Hypothalamus (tissue), 51 donors: ENCODE measurements at places on chromosomes 11 and 22.

DNA sequence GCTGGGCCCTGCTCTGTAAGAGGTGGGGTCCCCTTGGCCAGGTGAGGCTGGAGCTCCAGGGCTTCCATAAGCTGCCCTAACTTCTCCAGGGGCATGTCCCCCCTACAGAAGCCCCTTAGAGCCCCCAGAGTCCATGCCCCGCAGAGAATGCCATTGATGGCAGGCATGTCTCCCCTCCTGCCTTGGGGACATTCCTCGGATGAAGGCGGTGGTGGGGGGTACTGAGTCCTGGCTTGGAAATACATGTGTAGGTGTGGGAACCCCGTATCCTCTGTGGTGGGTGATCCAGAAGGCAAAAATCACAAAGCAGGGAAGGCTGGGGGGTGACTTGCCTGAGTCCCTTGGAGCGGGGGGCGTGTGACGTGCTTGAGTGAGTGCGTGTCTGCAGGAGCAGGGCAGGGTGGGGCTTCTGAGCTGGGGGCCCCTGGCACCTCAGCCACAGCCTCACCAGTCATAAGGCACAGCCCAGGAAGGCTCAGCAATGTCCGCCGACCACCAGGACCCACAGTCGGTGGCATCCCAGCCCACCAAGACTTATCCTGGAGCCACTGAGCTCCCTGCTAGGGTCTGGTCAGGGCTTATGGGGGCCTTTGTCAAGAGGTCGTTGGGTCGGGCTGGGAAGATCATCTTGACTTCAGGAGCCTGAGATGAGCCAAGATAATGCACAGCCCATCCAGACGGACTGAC lies 69.8 kb upstream of the KCNQ1OT1 start:
- DNase-seq: no peak

DNA sequence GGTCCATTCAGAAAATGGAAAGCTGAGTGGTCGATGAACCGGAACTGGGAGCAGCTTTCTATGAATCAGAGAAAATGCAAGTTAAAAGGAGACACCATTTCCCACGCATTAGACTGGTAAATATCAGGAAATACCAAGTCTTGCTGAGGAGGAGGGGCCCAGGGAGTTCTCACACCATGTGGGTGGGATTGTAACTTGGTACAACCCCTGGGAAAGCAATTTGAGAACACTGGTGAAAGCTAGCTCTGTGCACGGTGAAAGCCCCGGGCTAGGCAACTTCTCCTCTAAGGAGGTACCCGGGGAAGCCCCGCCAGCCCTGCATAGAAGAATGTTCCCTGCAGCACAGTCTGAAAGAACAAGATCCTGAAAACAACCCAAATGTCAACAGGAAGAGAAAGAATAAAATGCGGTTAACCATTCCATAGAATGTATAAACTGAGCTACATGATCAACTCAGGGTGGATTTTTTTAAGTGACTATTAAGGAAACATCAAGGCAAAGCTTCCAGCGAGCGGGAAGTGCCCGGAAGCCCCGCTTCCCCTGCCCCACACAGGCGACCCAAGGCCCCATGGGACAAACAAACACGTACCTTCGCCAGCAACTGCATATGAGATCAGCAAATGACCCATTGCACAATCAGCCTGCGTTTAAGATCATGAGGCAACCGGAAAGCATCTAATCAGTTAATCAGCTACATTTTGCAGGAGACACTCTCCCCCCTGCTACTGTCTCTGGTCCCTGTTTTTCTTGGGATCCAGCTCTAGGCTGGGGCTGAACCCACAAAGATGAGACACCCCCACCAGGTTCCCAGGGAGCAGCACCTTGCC lies 11.3 kb downstream of the SHANK2 start:
- no peak for DNase-seq

GRCh38 chr22:25362215-25362882 lies 142.9 kb downstream of the CRYBB2 start:
- peak; percentile 18 for DNase-seq

DNA sequence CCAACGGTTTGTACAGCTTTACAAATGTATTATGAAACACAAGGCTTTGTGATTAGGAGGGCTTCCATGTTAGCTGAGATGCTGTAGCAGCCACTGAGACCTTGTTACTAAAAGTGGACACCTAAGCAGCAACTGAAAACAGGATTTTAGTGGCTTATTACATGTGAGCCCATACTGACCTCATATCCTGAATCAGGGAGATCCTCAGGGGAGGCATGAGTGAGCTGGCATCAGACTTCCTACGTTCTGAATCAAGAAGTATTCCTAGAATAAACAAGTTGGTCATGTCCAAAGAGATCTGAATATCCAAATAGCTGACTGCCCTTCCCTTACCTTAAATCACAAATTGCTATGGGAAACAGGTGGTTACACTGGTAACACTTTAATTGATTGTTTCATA lies 59.1 kb upstream of the SCUBE2 start:
- DNase-seq: no peak

DNA sequence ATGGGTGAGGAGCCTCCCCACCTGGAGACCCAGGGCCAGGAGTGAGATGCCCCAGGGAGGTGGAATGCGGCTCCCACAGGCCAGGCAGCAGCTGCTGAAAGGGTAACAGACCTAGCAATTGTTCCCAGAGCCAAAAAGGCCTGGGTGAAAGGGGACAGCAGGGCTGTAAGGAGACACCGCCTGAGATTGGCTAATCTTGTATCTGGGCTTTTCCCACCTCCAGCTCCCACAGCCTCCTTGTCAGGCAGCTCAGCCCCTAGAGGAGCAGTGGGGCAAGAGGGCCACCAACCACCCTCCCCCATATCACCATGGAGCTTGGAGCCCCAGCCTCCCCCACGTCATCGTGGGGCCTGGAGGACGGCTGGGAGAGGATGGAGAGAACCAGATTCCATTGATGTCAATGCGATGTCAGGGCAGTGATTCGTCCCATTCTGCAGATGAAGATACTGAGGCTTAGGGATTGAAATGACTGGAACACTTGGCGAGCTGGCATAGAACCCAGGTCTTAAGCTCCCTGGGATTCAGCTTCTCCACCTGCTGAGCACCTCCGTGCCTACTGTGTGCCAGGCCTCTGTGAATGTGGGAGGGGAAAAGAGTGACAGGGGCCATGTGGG lies 2.9 kb upstream of the MGAT3 start:
- no peak for DNase-seq

DNA sequence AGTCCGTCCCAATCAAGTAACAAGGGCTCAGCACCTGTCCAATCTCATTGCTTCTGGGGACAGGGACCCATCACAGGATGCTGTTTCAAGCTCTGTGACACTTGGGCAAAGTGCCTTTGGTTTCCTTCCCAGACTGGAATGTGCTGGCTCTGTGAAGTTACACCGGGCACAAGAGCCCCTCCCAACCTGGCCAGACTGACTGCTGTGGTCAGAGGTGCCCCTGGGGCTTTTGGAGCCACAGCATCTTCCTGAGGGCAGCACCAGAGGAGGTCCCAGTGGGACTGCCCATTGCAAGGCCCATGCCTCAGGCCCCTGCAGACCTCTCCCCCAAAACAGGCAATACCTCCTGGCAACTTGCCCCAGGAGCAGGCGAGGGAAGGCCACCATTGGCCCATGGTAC lies 155.2 kb upstream of the GRK3 start:
- no peak for DNase-seq

DNA sequence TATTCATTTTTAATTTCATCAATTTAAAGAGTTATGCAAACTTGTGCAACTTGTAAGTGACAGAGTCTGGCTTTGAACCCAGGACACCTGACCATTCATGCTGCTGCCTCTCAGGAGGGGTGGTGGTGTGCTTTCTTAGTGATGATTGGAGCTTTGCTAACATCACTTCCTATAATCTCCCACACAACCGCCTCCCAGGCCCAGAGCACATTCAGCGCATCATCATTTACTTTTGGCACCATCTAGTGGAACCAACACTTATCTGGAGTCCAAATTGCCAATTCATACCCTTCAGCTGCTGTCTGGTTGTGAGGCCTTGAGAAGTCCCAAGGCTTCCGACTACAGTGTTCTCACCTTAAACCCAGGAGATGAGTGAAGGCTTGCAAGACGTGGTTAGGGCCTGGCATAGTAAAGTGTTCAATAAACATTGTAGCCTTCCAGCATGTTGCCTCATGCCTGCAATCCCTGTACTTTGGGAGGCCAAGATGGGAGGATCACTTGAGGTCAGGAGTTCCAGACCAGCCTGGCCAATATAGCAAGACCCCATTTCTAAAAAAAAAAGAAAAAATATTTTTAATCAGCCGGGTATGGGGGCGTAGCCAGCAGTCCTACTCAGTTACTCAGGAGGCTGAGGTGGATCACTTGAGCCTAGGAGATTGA lies 1.1 kb upstream of the TTLL1 start:
- DNase-seq: no peak

- DNase-seq: no peak
Measured at GRCh38 chr11:27281740-27282590, 81.0 kb downstream of the CCDC34 start.

GRCh38 chr11:38788561-38788960 lies 2190.5 kb upstream of the RAG2 start:
- no peak for DNase-seq

DNA sequence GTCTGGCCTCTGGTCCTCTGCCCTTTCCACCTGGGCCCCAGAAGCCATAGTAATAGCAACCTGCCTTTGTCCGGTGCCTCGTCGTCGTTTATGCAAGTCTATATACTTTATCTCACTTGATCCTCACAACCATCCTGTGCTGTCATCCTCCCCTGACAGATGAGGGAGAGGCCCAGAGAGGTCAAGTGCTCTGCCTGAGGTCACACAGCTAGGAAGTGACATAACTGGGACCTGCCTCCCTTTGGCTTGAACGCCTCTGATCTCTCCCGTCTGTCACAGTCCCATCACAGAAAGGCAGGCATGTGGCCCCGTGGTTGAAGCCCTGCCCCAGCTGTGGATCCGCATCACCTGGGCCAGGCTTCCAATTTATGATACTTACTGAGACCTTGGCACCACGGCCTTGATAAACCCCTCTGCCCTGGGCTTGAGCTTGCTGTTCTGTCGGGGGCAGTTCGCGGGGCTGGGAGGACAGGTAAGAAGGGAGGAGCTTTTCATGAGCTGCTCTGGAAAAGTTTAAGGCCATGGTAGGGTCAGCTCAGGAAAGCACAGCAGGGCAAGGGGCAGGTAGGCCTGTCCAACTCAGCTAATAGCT lies 247.0 kb downstream of the ST3GAL4 start:
- no peak for DNase-seq

DNA sequence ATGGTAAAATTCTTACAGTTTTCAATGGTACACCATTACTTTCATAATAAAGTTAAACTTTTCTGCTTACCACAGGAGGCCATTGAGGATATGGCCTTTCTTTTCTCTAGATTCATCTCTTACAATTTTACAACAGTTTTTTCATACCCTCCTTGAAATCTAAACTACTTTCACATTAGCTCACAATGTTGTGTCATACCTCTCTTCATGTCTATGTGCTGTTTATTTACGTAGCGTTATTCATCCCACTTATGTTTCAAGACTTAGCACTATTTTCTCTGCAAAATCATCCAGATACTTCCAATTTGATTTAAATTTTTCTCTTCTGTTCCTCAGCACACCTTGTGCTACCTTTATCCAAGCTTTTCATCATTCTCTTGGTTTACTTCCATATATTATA lies 123.3 kb downstream of the METTL15 start:
- DNase-seq: no peak

- DNase-seq: no peak
Measured at GRCh38 chr22:38953577-38954413, 3.6 kb upstream of the APOBEC3A start.

GRCh38 chr11:126896025-126896424 lies 104.5 kb downstream of the KIRREL3 start:
- no peak for DNase-seq

DNA sequence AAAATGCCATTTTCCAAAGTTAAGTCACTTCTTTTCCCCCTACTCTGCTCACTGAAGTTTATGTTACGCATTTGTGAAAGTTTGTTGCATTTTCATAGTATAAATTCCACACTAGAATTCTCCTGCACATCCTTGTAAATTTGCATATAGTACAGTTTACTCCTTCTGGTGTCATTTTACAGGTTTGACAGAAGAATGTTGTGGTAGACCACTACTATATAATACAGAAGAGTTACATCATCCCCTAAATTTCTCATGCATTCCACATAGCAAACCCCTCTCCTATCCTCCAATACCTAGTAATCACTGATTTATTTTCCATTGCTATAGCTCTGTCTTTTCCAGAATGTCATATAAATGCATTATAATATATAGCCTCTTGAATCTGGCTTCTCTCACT lies 64.5 kb downstream of the CCDC73 start:
- no peak for DNase-seq

GRCh38 chr11:34744511-34744910 lies 123.6 kb downstream of the EHF start:
- DNase-seq: no peak

- DNase-seq: peak; percentile 43
Measured at GRCh38 chr11:11787305-11788062, 54.3 kb upstream of the USP47 start.

DNA sequence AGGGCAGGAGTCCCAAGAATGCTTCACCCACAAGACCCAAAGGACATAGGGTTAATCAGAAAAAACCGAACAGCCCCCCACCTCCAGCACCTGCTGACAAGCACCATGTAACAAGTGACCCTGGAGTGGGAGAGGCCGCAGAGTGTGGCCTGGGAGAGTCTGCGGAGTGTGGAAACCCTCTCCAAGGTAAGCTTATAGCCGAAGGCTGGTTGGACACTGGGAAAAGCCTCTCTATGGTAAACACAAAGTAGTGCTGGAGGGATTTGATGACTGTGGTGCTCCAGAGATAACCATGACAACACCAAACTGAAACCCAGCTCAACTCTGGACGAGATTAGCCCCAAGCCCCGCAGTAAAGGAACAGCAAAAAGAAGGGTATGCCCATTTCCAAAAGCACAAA lies 19.2 kb downstream of the ASCL2 start:
- no peak for DNase-seq

- no peak for DNase-seq
Measured at GRCh38 chr22:36009085-36009484, 19.5 kb downstream of the RBFOX2 start.

- DNase-seq: no peak
Measured at GRCh38 chr22:30054067-30054763, 26.0 kb upstream of the HORMAD2 start.

DNA sequence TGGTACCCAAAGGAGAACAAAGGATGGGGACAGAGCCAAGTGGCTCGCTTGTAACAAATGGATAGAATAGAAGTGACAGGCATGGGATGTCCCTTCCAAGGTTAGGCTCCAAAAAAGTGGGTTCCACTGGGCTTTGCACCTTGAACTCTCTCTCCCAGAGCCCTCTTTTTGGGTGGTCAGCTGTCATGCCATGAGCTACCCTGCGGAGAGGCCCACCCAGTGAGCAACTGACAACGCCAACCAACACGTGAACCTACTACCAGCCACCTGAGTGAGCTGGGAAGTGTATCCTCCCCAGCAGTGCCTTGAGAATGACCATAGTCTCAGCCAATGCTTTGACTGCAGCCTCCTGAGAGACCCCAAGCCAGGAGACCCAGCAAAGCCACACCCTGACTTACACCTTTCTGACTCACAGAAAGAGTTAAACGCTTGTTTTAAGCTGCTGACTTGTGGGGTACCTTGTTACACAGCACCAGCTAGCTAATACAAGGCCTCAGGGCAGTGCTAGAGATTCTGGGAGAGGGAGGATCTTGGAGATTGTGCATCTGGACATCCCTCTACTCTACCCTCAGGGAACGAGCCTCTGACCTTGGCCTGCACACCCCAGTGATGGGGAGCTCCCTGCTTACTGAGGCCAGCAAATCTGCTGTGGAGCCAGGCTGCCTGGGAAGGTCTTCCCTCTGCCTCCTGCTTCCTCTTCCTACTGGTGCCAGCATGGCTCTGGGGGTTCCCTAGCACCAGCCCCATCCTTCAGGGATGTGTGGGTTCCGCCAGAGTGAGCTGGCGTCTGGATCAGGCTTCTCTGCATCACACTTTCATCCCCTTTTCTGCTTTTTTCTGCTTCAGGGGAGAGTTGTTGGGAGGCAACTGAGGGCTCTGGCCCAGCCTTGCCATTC lies 29.1 kb upstream of the RFPL3 start:
- no peak for DNase-seq

GRCh38 chr11:76291576-76292526 lies 85.5 kb upstream of the WNT11 start:
- no peak for DNase-seq
